Uterus (tissue), 4 donors: ENCODE measurements at places on chromosomes 2 and 18. TPM values are rescaled to one million over a fixed set of nuclear protein-coding genes. Genes with fewer than 3 reads are reported as not detected.

The LBX2 gene
- not detected for total RNA-seq

GRCh38 chr2:54546518-54546917 is 90.4 kb downstream of the SPTBN1 start:
- H3K27ac ChIP-seq, result no peak overlapping the region
- DNase-seq, result no peak
- H3K27me3 ChIP-seq, result no peaks in the 10 kb centered on the region
- H3K4me1 ChIP-seq, result no peaks in the 10 kb centered on the region
- H3K36me3 ChIP-seq, result no peaks in the 10 kb centered on the region

DNA sequence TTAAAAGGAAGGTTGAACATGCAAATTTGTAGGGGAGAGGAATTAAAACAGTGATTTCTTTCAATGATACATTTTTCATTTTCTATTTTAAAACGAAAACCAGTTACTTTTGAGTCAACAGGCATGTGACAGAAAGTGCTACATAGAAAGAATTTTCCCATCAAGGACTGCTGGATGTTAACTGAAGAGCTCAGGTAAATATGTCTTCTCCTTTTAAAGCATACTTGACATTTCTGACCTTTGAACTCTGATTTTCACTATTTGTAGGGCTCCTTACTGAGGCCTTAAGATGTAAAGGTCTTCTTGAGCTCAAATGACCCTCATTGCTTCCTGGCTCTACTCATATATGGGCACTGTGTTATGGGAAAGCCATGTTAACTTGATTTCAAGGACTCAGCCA is 32.4 kb downstream of the FIGN start:
- H3K27ac ChIP-seq, result no peak overlapping the region
- no peaks in the 10 kb centered on the region for H3K27me3 ChIP-seq
- H3K4me3 ChIP-seq, result no peak overlapping the region
- H3K36me3 ChIP-seq, result no peaks in the 10 kb centered on the region

DNA sequence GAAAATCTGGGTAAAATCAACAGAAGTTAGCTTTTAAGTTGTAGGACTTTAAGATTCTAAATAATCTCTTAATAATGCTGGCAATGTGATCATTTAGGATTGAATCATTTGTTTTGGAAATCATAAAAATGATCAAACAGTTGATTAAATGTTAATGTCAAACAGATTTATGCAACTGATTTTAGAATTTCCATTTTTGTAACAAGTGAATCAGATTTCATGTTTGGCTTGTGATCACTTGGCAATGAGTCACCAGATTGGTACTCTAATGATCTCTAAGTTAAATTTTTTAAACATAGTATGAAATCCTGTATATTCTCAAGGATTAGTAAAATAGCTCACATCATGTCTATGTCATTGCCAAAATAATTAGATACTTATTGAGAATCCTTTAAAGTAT is 50.1 kb upstream of the UNC80 start:
- H3K4me3 ChIP-seq, result no peak overlapping the region
- H3K27me3 ChIP-seq, result no peaks in the 10 kb centered on the region
- H3K36me3 ChIP-seq, result no peaks in the 10 kb centered on the region
- DNase-seq, result no peak

DNA sequence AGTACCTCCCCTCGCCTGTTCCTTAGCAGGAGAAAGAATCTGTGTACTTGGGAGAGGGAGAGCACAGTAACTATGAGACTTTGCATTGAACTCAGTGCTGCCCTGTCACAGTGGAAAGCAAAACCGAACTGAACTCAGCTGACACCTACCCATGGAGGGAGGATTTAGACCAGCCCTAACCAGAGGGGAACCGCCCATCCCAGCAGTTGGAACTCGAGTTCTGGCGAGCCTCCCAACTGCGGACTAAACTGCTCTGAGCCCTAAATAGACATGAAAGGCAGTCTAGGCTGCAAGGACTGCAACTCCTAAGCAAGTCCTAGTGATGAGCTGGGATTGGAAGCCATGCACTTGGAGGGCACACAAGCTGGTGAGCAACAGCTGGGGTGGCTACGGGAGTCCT is 110.4 kb downstream of the GRB14 start:
- DNase-seq, result no peak
- H3K27me3 ChIP-seq, result no peaks in the 10 kb centered on the region
- H3K4me3 ChIP-seq, result no peak overlapping the region
- no peaks in the 10 kb centered on the region for H3K4me1 ChIP-seq
- H3K36me3 ChIP-seq, result no peaks in the 10 kb centered on the region
- H3K27ac ChIP-seq, result no peak overlapping the region

DNA sequence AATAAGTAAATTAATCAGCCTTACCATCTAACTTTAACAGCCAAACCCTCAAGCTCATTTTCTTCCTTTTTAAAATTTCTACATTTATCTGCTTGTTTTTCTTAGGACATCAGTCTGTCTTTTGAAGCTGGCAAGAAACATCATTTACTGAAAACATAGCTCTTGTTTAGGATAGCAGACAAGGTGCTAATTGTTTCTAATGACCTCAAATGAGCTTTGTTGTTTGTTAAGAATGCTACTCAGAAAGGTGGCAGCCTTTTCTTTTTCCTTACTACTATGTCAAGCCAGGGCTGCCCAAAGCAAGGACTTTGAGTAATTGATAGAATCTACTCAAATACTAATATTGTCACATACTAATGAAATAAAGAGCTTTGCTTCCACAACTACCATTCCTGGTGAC is 171.8 kb downstream of the LRP1B start:
- no peak overlapping the region for H3K4me3 ChIP-seq
- H3K27ac ChIP-seq, result no peak overlapping the region
- H3K36me3 ChIP-seq, result no peaks in the 10 kb centered on the region
- H3K27me3 ChIP-seq, result no peaks in the 10 kb centered on the region
- H3K4me1 ChIP-seq, result no peaks in the 10 kb centered on the region

DNA sequence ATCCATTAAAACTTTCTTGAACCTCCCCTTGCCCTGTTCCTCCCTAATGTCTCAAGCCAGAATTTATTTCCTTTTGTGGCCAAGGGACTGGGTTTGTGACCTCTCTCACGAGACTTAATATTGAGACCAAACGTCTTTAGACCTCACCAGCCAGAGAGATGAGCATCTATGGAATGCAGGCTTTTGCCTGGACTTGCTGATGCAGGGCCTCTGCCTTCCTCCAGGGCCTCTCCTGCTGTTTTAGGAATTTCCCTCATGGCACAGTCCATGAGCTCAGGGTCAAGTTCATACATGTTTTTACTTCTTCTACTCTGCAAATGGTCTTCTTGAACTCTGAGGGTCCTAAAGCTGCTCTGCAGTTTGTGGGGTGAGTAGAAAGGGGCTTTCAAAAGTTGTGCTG is 22.3 kb downstream of the IL1B start:
- no peak overlapping the region for H3K27ac ChIP-seq
- no peak for DNase-seq
- H3K4me1 ChIP-seq, result no peaks in the 10 kb centered on the region
- no peaks in the 10 kb centered on the region for H3K27me3 ChIP-seq
- H3K36me3 ChIP-seq, result no peaks in the 10 kb centered on the region
